ENCODE measurements at places on chromosomes 1 and 21.

GRCh38 chr1:184194236-184194635, 142.7 kb downstream of the TSEN15 start:
- DNase-seq, result no peak

- DNase-seq, result no peak
These were observed 13.9 kb upstream of the ACTA1 start for GRCh38 chr1:229447809-229448252.

GRCh38 chr21:44295163-44295573, 4.7 kb upstream of the PFKL start:
- DNase-seq, result no peak

GRCh38 chr1:6614019-6614928, 743 bp downstream of the PHF13 start:
- no peak for DNase-seq

- DNase-seq, result no peak
These were observed 157.2 kb downstream of the KAZN start for GRCh38 chr1:14755518-14756252.

DNA sequence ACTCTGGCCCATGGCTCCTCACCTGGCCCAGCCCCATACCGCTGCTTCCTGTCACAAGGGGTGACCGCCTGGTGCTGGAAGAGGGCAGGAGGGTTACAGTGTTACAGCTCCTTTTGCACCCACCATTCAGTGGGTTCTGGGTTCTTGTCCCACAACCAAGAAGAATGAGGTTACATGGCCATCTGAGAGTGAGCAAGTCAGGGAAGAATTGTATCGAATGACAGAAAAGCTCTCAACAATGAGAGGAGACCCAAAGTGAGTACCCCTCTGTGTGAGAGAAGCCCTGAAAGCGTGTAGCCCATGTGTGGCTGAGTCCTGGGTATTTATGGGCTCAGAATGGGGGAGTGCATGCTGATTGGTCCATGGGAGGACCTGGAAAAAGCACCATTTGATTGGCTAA, 888.5 kb downstream of the ADGRL2 start:
- no peak for DNase-seq

DNA sequence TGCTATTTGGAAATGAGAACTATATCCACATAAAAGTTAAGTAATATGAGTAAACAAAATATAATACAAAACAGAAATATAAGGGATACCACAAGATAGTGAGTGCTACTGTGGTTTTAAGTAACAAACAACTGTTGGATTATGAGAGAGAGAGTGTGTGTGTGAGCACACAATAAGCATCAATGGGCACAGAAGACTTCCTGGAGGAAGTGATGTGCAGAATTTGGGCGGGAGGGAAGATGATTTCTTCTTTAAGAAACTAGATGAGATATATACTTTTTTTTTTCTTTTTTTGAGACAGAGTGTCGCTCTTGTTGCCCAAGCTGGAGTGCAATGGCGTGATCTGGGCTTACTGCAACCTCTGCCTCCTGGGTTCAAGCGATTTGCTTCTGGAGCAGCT, 7.9 kb upstream of the IER5 start:
- no peak for DNase-seq

DNA sequence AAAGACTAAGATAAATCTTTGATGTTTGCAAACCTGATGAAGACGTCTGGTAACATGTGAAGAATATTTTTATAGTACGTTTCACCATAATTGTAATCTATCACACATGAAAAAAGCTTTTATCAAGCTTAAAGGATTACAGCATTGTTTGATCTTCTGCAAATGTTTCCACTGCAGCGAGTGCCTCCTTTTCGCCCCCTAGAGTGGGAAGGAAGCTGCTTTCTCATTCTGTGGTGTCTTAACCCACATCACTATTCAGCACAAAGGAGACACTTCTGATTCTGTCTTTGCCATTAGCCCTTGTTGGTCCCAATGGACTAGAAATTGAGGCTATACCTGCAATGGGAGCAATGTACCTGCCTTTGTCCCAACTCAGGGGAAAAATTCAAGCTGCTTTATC, 46.0 kb upstream of the IL12RB2 start:
- DNase-seq, result no peak

DNA sequence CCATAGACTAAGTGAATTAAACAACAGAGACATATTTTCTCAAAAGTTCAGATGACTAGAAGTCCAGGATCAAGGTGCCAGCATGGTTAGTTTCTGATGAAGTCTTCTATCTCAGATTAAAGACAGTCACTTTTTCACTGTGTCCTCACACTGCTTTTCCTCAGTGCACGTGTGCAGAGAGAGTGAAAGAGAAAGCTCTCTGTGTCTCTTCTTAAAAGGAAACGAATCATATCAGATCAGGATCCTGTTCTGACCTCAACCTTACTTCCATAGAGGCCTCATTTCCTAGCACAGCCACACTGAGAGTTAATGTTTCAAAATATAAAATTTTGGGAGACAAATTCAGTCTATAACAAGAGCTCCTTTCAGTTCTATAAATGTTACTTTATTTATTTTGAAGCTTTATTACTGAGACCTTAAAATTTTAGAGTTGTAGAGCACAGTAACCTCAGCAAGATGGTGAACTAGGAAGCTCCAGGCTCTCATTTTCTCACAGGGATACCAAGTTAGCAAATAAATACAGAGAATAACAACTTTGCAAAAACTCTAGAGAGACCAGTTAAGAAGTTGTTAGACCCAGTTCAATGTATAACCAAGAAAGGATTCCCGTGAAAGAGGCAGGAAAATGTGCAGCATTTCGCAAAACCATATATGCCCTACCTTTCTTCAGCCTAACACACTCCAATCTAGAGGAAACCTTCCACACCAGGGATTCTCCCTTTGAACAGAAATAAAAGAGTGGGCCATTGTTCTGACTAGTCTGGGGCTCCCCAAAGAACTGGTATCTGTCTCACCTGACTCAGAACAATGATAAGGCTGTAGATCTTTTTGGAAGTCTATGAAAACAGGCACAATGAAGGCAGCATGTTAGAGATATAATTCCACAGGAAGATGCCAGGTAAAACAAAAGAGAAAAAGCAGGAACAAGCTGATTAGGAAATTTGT, 372.2 kb downstream of the MRPL39 start:
- no peak for DNase-seq

DNA sequence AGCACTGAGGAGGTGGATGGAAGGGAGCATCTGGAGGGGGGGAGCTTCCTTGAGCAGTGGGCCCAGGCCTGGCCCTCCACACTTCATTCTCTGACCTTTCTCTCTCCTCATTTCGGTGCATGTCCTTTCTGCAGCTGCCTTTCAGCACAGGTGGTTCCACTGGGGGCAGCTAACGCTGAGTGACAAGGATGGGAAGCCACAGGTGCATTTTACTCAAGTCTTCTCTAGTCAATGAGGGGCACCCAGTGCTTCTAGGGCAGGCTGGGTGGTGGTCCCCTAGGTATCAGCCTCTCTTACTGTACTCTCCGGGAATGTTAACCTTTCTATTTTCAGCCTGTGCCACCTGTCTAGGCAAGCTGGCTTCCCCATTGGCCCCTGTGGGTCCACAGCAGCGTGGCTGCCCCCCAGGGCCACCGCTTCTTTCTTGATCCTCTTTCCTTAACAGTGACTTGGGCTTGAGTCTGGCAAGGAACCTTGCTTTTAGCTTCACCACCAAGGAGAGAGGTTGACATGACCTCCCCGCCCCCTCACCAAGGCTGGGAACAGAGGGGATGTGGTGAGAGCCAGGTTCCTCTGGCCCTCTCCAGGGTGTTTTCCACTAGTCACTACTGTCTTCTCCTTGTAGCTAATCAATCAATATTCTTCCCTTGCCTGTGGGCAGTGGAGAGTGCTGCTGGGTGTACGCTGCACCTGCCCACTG, 43.2 kb downstream of the YARS1 start:
- DNase-seq, result no peak

DNA sequence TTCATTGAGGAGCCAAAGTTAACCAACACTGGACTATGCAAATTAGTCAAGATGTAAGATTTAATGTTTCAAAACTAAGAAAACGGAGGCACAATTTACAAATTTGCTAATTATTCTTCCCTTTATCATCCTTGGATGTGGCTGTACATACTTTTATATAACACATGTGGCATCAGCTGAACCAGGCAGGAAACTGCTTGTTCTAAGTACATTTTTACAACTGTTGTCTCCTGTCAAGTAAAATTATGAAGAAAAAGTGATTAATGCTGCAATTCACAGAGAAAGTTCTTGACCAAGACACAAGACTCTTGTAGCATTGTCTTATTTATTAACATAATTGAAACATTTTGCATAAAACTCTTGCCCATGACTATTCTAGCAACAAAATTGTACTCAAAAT, 61.9 kb downstream of the LAMC2 start:
- no peak for DNase-seq

DNA sequence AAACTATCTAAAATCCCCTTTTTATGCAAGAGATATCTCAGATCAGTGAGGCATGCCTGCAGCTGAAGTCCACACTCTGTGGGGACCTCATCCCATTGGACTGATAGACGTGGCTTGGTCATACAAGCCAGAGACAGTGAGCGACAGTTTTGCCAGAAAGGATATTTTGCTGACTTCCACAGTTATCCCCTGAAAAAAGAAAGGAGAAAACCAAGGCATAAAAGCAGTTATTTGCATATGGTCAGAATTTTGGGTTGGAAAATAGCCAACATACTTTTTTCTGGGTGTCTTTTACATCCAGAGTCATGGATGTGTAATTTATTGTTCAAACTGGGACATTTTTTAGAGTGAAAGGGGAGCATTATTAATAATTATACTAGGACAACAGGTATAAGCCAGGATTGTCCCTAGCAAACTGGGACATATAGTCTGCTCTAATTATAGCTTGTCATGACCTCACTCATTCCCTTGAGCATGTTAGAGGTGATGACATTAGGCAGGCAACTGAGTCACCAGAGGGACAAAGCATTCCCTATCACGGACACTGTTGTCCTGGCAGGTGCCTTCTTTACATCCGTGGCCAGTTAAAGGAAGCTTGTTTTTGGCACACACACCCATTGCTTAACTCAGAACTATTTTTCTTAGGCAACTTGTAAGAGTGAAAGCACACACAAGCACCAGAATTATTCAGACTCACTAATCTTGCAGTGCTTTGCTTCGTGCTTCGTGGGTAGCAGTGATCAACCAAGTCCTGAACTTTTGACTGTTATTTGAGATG, 65.5 kb downstream of the PRRX1 start:
- no peak for DNase-seq

DNA sequence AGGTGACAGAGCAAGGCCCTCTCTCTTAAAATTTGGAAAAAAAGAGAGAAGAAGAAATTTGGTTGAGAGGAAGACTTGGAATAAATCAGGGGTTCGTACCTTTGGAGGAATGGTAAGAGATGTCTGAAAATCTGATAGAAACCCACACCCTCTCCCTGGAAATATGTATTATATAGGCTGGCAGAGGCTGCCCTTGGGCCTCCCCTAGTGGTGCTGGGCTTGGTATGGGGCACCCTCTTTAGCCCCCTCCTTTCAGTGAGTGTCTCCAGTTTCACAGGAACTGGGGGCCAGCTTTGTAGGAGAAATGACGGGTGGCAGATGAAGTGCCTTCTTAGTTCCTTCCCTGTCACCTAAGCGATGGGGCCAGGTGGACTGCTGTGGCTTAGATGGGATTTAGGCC, 82.9 kb upstream of the SLC2A1 start:
- DNase-seq, result no peak

GRCh38 chr1:162193815-162194214, 124.3 kb downstream of the NOS1AP start:
- DNase-seq, result peak; percentile 51

DNA sequence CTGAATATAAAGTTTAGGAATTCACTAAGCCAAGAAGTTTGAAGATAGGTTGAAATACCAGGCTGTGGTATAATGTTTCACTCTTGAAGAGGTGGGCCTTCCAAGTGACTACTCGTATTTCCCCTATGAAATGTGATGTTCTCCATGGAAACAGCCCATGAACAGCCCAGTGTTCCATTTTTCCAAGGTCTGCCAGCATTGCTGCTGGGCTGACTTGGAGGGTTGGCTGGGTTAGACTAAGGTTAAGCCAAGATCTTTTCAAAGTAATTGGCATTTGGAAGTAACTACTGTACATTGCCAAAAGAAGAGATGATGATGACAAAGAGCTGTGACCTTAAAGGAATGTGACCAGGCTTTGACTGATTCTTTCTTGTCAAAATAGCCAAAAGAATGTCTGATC, 73.8 kb downstream of the RPE65 start:
- no peak for DNase-seq

DNA sequence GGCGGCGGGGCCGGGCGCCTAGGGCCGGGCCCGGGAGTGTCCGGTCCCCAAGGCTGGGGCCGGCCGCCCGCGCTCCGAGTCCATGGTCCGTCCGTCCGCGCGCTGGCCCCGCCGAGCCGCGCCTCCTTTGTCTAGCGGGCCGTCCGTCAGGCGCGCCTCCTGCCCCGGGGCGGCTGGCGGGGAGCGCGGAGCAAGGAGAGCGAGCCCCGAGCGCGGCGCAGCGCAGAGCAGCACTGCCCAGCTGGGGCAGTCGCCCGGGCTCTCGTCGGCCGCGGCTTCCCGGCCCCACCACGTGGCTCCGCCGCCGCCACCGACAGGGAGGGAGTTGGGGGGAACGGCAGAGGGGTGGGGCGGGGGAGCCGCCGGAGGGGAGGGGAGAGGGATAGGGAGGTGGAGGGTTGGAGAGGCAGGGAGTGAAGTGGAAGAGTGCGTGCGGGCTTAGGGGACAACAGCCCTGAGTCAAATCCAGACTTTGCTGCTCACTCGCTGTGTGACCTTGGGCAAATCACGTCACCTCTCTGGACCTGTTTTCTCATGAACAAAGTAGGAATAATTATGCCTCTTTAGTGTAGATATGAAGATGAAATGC, at the start of gene NKAIN1:
NKAIN1 (minus strand) TSS at position 235 of the 589 bp plus-strand sequence. CDS start 340 bp downstream, outside the sequence.
- DNase-seq, result no peak

DNA sequence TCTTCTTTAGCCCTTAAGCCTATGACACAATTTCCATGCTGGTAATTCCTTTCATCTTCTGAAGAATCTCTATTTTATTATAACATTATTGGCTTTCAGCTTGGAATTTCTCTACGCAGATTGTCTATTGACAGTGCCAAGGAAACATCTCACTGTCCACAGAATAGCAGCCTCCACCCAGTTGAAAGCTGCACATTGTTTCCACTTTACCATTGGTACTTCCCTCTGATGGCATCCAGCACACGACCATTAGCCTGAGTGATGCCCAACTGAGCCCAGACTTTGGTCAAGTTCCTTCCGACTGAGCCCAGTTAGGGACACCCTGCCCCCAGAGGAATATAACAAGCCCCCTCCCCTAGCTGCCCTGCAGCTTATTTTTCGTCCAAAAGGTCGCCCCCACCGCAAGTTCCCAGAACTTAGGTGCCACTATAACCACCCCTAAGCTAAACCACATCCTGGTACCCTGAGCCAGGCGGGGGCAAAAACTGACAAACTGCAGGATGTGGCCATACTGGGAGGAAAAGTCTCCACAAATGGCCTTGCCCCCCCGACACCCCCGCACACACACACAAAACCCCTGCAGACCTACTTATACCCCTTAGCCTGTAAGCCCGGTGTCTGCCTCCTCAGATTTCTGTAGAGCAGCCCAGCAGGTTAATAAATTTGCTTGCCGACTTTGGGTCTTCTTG, 13.2 kb downstream of the GBP5 start:
- no peak for DNase-seq

GRCh38 chr1:20255666-20256065, 35.0 kb upstream of the VWA5B1 start:
- no peak for DNase-seq
